Hepatic stellate cell (primary cell): ENCODE measurements at places on chromosomes 16 and 17.

GRCh38 chr17:45780921-45781320 lies 3.2 kb upstream of the CRHR1 start:
- no peak for DNase-seq

- no peak for DNase-seq
Measured at GRCh38 chr16:56263711-56264608, 72.7 kb downstream of the GNAO1 start.

DNA sequence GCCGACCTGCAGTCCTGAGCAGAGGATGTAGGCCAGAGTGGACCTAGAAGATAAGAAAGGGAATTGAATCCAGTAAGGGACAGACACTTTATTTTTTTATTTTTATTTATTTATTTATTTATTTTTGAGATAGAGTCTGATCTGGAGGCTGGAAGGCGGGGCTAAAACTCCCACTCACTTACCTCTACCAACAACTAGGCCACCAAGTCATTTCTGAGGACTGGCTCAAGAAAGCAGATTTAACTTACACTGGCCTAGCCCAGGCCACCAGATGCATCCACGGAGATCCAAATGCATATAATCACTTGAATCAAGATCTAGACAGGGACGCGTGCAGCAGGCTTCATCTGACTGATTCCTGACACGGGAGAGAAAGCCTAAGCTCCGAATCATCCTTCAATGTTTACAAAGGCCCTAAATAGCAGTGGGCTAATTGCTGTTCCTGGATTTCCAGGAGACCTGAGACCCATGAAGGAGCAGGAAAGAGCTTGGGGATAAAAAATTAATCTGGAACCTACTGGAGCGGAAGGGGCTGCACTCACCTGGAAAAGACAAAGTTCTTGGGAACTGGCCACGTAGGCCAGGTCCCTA lies 1.1 kb upstream of the ALOX12 start:
- no peak for DNase-seq

GRCh38 chr16:81823111-81823510 lies 44.0 kb downstream of the PLCG2 start:
- no peak for DNase-seq

DNA sequence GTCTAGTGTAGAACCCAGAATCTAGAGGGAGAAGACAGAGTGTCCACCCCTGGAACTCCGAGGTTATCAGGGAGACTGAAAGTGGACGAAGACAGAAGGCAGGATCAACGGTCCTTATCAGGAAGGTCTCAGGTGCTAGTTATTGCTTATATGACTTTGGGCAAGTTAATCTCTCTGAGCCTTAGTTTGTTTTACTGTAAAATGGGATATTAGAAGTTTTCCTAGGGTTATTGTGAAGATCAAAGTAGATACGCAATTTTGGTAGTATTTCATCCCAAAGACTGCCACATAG lies 1.2 kb downstream of the RNF167 start:
- no peak for DNase-seq

GRCh38 chr16:3945751-3946603 lies 65.5 kb upstream of the CREBBP start:
- DNase-seq: peak; percentile 90

DNA sequence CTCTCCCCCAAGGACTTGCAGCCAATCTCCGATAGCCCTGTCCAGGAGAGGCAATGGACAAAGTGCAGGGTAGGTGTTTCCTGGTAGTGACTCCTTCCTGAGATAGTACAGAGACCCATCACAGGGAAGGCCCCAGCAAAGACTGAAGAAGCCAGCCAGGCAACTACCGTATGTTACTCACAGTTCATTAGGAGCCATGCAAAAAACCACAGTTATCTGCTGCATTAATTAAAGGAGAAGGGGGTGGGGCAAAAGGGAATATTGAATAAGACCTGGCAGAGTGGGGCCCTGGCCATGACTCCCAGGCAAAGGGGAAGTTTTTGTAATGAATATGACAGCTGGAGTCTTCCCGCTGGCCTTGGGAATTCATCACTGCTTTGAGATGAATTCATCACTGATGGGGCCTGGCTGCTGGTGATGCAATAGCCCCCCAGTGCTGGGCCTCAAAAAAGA lies 2.5 kb upstream of the SLC13A2 start:
- no peak for DNase-seq

GRCh38 chr17:46770439-46770817 lies 48.1 kb downstream of the WNT3 start:
- DNase-seq: no peak

DNA sequence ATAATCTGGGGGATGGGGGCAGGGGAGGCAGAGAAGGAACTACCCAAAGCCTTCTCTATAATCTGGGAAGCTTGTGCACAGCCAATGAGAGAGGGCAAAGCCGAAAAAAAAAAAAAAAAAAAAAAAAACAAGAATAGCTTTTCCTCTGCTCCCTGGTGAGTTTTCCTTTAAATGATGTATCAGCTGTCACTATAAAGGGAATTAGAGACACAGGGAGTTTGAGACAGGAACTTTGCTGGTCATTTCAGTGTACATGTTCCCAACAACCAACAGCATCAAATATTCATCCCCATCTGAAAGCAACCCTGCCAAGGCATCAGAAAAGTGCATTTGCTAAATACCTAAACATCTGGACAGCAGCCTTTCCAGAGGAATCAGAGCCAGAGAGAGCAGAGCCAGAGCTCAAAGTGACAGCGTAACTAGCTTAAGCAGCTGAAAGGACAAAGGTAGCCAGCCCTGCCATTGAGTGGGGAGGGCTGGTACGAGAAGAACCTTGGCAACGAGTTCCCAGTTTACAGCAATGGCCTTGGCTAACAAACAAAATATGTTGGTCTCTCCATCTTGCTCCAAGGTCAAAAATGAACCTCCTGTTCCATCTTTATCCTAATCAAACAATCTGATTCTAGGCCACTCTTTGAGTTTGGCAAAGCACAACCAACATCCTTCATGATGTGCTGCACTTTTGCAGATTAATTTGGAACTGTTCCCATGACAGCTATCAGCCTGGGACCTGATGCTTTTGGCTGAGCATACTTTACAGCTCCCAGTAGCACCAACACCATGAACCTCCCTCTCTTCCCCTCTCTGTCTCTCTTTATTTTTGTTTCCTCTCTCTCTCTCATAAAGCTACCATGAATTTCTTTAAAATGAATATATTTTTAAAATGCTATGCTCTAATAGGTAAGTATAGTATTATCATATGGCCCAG lies 143.7 kb upstream of the GNAO1 start:
- no peak for DNase-seq
